ENCODE measurements at places on chromosomes 1 and 21.

DNA sequence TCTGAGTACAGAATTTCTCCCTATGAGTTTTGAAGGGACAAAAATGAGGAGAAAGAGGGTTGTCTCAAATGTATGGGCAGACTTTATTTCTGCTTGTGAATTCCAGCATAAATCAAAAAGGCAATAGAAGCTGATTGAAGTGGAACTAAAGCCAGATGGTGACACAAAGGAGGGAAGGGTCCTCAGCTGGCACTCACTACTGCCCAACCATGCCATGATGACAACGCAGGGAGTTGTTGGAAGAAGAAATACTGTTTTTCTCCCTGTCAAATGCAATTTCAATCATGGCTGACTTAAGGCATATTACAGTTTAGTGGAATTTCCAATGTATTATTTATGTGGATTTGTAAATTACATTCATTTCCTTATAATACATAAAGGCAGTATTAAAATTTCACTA is 805.8 kb downstream of the ADGRL2 start:
- no peak for DNase-seq

DNA sequence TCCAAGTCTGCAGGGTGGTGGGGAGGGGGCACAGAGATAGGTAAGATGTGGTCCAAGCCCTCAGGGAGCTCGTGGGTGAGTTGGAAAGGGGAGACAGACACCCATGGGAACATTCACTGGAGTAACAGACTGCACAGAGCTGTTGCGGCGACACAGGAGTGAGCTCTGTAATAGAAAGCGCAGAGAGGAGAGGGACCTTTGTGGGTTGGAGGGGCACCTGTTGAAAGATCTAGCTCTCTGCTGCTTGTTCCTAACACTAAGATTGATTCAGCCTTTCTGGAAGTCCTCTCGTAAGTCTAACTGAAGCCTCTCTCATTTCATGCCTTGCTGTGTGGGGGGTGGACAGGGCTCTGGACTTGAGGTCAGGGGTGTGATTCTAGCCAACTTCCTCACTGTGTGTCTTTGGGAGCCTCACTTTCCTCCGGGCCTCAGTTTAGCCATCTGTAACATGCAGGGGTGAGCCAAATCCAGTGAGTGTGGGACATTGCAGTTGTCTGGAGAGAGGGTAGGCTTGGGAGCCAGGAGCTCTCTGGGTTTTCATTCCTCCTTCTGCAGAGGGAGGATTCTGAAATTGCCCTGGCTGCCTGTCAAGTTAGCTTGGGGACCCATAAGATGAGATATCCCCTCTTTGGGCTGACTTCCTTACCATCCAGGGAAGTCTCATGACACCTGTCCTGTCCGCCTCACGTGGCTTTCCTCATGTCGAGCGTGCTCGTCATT is 2.0 kb upstream of the ACOT11 start:
- DNase-seq, result no peak

DNA sequence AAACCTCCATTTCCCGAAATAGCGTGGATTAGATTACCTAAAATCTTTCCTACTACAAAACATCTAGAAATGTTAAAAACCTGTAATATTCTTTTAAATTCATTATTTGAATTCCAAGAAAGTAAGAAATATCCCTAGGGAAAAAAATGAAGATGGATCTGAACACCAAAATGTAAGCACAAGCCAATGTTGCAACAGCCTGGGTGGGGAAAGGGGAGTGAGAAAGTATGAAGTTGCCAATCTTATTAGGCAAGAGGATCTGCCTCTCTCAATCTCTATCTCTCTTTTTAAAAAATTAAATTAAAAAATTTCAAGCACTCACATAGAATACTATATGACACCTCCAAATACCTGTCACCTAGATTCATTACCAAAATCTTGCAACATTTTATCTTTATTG is 74.9 kb upstream of the IRF2BP2 start:
- DNase-seq, result no peak

GRCh38 chr1:36268981-36269380 is 37.2 kb upstream of the SH3D21 start:
- DNase-seq, result no peak

DNA sequence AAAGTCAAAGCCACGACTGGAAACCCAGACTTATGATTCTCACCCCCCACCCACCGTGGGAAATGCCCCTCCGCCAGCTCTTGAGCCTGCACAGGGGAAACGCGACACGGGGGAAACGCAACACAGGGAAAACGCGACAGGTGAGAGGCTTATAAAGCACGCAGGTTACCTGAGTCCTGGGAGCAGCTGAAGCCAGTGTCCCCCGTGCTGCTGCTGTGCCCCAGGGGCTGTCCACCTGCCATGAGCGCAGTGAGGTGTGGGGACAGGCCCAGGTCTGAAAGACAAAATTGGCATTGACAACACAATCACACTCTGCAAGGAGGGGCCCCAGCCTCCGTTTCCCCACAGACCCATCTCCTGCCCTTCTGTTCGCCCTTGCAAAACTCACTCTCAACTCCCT is 46.3 kb downstream of the GPR161 start:
- DNase-seq, result no peak

DNA sequence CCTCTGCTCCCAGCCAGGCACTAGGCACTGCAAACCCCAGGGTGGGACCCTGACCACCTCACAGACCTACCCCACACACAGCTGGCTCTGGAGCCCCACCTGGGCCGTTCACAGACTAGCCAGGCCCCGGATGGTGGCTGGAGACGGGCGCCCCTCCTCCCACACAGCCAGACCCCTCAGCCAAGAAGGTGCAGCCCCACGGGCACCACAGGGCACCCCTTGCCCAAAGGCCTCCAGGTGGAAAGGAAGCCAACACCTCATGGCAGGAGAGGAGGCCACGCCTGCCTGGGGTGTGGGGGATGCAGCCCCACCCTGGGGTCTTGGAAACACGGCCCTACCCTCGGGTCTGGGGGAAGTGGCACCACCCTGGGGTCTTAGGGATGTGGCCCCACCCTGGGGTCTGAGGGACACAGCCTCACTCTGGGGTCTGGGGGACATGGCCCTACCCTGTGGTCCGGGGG is 44.6 kb downstream of the WNT9A start:
- no peak for DNase-seq

DNA sequence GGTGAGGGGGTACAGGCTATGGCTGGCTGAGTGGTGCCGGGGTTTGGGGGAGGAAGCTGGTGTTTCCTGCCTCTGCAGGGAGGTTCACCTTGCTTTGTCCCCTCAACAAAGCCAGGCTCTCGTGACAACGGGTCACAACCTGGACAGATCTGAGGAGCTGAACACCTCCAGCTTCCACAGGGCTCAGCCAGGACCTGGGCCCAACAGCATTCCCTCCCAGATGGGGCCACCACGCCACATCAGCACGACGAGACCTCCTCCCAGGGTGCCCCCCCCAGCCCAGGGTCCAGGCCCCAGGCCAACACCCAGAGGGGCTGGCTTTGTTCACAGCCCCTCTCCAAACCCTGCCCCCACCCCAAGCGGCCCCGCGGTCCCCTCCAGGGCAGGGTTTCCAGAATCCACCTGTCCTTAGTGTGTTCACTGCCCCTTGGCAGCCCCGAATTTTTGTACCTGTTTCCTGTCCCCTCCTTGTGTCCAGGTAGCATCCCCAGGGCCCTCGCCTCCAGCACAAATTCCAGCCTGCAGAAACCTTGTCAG is 34.7 kb downstream of the UBE2G2 start:
- no peak for DNase-seq

- no peak for DNase-seq
Observed at GRCh38 chr1:234989019-234989418, 139.6 kb downstream of the TOMM20 start.

Data from activated CD8-positive, alpha-beta memory T cell treated with anti-CD3 and anti-CD28 coated beads for 1 hour (primary cell).